ENCODE measurements at places on chromosomes 1 and 21.
A peak's percentile ranks its signal among the peaks of the same experiment; 100 is the strongest.

DNA sequence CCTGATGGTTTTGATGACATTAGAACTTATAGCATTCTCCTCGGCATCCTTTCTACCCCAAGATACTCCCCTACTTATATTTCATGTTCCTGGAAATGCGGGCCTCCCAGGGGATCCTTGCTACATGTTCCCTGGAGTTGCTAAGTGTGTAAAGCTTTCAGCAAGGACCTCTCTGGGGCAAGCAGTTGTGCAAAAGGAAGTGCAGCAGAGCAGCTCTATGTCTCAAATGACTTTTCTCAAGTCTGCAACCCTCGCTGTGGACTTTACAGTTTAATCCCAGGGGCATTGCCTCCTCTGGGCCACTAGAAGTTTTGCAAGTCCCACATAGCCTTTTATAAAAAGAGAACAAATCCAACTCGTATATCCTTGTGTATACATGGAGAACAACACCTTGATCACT lies 20.8 kb upstream of the MNDA start:
- DNase-seq = peak; percentile 34

- no peak for DNase-seq
Measured at GRCh38 chr1:93821423-93822144, 57.4 kb downstream of the DNTTIP2 start.

GRCh38 chr1:118397496-118397859 lies 212.4 kb upstream of the SPAG17 start:
- DNase-seq = no peak

DNA sequence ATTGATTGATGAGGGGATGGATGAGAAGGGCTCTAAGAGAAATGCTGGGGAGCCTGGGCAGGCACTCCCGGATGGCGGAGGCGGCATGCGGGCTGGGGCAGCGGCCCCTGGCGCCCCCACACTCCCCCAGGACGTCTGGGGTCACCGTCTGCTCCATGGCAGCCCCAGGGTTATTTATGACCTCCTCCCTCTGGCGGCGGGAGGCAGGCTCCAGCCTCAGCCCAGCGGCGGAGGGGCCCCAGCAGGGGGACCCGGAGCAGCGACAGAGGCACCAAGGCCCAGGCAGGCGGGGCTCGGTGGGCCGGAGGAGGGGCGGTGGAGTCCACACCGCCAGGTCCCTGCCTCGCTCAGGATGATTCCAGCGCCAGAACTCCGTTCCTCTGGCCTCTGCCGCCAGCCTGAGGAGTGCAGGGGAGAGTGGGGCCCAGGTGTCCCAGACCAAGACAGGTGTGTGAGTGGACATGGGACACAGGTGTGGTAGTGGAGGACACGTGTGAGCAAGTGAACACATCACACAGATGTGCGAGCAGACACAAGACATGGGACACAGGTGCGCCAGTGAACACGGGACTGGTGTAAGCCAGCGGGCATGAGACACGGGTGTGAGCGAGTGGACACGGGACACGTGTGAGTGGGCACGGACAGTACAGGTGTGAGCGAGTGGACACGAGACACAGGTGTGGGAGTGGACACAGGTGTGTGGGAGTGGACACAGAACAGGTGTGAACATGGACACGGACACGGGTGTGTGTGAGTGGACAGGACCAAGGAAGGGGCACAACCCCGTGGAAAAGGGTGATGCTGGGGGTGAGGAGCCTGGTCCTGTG lies 2.5 kb upstream of the SAMD11 start:
- peak; percentile 99 for DNase-seq

DNA sequence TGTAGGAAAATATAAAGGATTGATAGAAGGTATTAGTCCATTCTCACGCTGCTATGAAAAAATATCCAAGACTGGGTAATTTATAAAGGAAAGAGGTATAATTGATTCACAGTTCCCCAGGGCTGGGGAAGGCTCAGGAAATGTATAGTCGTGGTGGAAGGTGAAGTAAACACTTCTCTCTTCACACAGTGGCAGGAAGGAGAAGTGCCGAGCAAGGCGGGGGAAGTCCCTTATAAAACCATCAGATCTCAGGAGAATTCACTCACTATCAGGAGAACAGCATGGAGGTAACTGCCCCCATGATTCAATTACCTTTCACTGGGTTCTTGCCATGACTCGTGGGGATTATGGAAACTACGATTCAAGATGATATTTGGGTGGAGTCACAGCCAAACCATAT lies 1806.0 kb downstream of the MRPL39 start:
- DNase-seq = no peak

DNA sequence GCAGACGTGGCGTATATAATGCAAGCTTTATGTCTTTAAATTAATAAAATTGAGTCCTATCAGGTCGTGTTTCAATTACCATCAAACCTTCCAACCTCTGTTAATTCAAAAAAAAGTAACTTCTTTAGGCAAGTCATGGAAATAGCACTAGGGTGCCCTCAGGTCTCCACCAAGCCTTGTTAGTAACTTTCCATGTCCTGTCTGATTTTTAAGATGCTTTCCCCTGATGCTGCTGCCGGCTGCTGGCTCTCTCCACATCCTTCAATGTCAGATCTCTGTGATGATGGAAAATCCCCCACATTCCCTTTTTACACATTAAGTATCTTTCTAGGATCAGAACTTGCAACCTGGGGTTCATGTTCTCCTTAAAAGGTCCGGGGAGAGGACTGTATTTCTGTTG lies 3.0 kb downstream of the ERG start:
- no peak for DNase-seq

DNA sequence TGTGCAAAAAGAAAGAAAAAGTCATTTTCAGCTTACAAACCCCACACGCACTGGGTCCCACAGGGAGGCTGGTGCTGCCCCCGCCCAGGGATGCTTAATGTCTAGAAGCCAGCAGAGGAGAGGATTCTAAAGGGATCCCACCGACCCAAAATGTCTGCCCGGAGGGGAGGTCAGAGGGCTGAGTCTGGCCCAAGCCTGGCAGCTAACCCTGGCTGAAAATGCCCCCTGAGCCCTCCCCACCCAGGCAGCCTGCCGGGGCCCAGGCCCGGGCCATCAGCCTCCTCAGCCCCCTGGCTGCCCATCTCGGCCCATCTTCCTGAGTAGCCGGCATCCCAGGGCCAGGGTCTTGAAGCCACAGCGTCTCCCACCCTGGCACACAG lies 33.5 kb downstream of the ACOT7 start:
- DNase-seq = no peak

- no peak for DNase-seq
Measured at GRCh38 chr1:219339466-219339865, 165.8 kb downstream of the LYPLAL1 start.

DNA sequence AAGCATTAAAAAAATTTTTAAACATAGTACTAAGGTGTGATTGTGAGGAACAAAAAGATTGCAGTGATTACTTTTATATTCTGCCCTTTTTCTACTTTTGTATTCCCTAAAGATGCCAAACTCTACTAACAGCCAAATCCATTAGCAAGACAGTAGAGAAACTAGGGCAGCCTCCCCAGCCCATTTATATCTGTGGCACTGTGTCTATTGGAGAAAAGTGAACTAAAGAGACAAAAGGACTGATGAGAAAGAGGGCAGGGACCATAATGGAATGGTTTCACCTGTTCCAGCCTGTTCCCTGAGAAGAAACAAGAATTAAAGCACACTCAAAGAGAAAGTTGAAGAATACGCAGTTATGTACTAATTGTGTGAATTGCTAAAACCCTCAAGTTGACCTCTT lies 56.6 kb downstream of the ATG4C start:
- DNase-seq = no peak

- no peak for DNase-seq
Measured at GRCh38 chr1:81834268-81834667, 33.5 kb downstream of the ADGRL2 start.

- DNase-seq = no peak
Measured at GRCh38 chr1:176122282-176122681, 84.8 kb downstream of the COP1 start.

GRCh38 chr21:33660406-33660805 lies 18.1 kb downstream of the ITSN1 start:
- DNase-seq = no peak

DNA sequence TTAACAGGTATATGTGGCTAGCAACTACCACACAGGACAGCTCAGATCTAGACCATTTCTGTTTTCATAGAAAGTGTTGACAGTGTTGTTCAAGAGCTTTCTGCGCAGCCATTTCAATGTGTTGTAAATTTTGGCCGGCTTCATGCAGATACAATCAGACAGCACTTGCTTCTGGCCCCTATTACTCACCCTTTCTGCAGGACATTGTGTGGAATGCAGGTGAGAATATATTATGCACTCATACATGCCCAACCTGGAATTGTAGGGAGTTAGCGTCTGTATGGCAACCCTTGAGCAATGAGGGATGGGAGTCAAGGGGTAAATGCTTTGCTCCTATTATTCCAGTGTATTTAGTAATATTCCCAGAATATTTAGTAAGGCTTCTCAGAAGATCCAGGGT lies 180.9 kb upstream of the PLXNA2 start:
- DNase-seq = peak; percentile 6

GRCh38 chr21:28336314-28336713 lies 656.4 kb downstream of the LTN1 start:
- no peak for DNase-seq
